Activated CD4-positive, alpha-beta T cell treated with anti-CD3 and anti-CD28 coated beads, Interleukin-2, amount 10 ng/mL, durations not matched to agents 7 days and 5 days (primary cell): ENCODE measurements at places on chromosomes 7 and 10.

DNA sequence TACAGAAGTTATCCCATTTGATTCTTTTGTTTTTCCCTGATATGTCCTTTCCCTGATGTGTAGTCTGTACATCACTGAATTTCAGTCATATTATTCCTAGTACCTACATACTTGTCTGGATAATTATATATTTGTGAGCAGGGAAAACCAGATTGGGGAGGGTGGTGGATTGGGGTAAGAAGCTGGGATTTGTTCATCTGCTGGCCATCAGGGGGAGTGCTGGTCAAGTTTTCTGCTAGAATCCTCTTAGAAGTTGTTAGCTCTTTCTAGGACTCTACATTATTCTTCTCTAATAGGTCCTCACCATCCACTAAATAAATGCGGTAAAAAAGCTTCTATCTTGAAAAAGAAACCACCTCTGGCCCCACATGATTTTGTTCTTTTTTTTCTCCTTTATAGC is 232.7 kb upstream of the TAC1 start:
- DNase-seq = peak; percentile 14

DNA sequence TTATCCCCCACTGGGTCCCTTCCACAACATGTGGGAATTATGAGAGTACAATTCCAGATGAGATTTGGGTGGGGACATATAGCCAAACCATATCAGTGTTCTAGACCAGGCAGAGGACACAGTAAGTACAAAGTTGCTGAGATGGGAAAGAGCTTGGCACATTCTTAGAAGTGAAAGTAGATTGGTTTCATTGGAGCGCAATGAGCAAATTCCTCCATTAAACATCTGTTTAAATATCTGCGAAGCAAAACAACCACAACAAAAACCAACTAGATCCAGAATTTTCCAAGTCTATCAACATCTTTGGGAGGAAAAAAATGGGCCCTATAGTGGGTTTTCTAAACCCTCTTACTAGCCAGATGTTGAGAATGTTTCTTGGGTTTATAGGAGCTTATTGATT is 80.0 kb upstream of the STEAP1B start:
- no peak for DNase-seq

GRCh38 chr10:119257899-119258419 is 50.6 kb downstream of the GRK5 start:
- DNase-seq = no peak

DNA sequence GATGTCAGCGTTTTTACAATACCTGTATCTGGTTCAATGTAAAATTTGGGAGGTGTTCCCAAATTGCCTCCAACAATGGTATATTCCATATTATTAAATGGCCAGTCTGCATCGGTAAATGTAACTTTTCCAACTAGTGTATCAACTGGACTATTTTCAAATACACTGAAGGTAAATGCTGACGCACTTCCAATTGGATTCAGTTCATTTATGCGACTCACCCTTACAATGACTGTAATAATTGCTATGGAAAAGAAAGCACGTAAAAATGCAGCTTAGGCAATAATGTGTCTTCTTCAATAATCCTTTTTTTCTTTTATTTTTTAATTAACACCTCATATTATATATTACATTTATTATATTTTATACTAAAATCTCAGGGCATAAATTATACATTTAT is 209.1 kb downstream of the HGF start:
- DNase-seq = no peak

- no peak for DNase-seq
These were observed 5.7 kb downstream of the C10orf67 start for GRCh38 chr10:23338886-23339285.

- DNase-seq = no peak
These were observed 32.5 kb upstream of the SEPTIN7 start for GRCh38 chr7:35768346-35768745.

DNA sequence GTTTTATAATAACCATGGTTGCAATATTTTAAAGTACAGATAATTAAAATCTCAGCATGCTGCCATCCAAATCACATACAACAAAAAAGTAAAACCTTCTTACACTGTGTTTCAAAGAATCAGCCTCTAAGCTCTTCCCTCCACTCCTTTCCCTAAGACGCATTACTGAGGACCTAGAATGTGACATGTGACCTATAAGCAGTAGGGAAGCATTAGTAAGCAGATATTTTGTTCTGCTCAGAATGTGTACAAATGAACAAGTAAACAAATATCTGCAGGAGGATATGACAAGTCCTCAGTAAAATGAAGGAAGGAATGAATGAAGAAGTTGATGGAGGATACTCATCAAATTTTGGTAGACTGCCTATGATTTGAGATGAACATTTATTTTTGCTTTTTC is 49.1 kb downstream of the RAB11FIP2 start:
- no peak for DNase-seq

GRCh38 chr10:97065128-97065527 is 120.6 kb downstream of the SLIT1 start:
- DNase-seq = no peak

GRCh38 chr7:151951672-151952338 is 4.4 kb upstream of the GALNTL5 start:
- no peak for DNase-seq

- no peak for DNase-seq
These were observed 341.5 kb upstream of the ZMIZ1 start for GRCh38 chr10:78727251-78727650.

GRCh38 chr10:124264711-124265390 is 153.9 kb downstream of the OAT start:
- DNase-seq = no peak

GRCh38 chr10:3837647-3838459 is 52.8 kb upstream of the KLF6 start:
- DNase-seq = no peak

DNA sequence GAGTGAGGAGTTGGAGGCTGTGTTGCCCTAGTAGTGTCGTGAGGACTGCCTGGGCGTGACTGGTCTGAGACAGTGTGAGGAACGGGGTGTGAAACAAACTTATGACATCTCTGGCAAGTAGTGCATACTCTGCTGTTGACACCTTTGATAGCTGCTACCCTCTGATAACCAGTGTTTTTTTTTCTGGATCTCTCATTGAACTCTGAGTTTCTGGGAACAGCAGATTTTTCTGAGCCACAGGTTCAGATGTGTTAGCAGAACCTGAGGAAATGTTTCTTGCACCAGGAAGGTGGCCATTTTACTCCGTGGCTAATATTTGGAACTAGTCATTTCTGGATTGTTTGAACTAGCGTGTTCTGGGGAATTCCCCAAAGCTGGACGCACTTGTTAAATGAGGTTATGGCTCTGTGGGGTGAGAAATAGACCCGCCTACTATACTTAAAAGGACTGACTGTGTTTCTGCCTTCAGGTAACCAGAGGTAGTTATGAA is 52.9 kb downstream of the AUTS2 start:
- DNase-seq = no peak

- no peak for DNase-seq
These were observed 22.7 kb downstream of the ELFN1 start for GRCh38 chr7:1692515-1693418.

DNA sequence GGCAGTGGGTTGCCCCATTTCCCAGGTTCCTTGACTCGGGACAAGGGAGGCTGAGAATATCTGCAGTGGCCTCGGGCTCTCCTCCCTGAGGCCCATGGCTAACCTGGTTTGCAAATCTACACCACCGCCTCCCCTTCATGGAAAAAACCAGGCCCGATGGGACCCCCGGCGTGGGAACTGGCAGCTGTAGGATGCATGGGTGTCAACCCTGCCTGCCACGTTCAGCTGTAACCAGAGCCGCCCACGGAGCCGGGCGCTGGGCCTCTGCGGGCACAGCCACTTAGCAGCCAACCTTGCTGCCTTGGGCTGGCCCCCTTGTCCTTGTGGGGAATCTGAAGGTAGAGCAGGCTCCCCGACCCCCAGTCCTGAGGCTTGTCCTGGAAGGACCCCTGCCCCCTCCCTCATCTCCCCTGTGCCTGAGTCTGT is 1.6 kb downstream of the PWWP2B start:
- DNase-seq = no peak

GRCh38 chr10:132098539-132099388 is 33.0 kb downstream of the JAKMIP3 start:
- DNase-seq = no peak

DNA sequence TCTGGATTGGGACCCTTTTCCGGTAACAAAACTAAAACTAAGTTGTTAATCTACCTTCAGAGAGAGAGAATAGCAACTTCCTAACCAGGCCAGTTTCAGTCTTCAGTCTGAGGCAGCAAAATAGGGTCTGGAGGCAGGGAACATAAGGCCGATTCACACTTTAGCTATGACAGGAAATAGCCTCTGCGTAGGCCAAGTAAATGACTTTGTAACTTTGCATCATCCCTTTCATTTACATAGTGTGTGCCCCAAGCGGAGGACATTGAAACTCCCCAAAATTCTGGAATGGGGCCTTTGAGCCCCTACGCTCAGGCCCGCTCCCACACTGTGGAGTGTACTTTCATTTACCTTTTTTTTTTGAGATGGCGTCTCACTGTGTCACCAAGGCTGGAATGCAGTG is 1.7 kb upstream of the UPP1 start:
- no peak for DNase-seq

GRCh38 chr10:14564268-14564744 is 210.4 kb downstream of the FAM107B start:
- DNase-seq = peak; percentile 34

DNA sequence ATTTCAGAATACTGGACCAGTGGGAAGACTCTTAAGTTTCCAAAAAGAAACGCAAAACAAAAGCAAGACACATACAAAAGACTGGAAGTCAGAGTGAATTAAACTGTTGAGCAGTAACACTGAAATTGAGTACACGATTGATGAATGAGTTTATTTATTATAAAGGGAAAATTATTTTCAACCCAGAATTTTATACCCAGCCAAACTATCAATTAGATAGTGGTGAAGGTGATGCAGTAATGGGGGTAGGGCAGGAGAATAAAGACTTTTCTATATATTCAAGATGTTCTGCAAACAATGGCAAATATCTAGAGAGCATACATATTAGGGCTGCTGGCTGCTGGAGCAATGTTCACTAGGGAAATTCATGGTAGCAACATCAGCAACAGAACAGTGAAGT is 143.7 kb upstream of the NPVF start:
- no peak for DNase-seq

DNA sequence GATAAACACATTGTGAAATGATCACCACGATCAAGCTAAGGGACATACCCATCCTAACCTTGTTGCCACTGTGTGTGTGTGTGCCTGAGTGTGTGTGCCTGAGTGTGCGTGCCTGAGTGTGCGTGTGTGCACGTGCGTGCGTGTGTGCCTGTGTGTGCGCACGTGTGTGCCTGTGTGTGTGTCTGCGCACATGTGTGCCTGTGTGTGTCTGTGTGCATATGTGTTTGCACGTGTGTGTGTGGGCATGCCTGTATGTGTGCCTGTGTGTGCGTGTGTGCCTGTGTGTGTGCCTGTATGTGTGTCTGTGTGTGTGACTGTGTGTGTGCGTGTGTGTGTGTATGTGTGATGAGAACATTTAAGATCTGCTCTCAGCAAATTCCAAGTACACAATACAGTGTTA is 244.1 kb upstream of the DPP6 start:
- no peak for DNase-seq

DNA sequence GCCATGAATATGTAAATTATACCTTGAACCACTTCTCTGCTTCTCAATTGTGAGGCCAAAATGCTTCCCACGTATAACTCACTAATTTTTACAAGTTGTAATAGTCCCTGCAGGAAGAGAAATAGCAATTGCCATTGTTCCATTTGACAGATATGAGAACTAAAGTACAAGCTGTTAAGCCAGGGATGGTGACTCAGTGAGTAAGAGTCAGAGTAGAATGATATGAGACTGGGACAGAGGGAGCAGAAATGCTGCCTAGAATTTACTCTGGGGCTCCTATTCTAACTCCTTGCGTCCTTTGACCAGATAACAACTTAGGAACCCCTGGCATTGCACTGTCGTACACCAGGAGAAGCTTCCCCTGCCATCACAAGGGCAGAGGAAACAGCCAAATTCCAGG is 45.1 kb upstream of the SEPTIN7 start:
- DNase-seq = no peak

DNA sequence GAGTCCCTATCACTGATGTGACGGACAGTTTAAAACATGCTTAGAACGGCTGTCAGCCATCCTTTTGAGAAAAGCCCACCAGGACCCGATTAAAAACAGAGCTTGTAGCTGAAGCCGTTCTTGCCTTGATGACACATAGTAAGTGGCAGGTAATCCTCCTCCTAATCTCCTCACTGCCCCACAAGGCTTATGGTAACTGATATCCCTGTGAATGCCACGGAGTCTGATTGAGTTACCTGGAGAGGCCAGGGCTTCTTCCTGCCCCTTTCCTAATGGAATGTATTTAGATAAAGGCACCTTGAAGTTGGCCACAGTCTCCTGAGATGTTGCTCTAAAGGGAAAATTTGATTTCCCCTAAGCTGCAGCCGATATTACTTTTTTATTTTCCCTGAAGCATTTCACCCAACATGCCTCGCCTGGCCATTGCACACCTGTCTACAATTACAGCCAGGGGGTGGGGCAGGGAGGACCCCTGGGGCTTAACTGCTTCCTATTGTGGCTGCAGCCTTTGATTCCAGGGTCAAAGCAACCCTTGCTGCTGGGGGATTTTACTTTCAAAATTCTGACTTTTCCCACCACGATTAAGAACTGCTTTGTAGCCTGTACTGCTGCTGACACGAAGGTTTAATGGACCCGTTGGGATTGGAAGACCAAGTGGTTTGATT is 169.0 kb upstream of the GPR26 start:
- DNase-seq = no peak

- DNase-seq = no peak
These were observed 551.8 kb downstream of the SORCS3 start for GRCh38 chr10:105192861-105193260.

DNA sequence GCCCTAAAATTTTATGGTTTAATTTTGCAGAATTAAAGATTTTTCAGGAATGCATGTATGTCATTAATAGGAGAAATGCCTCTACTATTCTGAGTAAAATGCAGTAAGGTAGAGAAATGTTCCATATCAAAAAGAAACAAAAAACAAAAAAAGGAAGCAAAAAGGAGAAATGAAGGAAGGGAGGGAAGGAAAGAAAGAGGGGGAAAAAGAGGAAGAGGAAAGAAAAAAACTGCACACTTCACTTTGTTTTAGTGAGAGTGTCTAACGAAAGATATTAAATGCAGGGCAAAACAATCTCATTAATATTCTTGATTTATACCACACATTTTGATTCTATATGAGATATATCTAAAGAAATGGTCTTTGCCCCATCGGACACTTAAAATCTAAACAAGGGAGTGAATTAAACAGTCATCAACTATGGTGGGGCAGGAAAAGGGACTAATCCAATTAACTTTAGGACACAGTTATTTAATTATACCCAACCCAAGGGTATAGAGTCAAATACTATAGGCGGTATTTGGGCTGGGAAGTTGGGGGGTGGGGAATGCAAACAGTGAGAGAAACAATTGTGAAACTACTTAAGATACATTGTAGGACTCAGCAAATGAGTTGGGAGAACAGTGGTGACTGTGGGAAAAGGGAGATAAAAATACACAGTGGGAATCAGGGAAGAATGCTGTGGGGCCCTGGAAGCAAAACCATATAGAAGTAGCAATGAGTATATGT is 27.0 kb downstream of the IMMP2L start:
- DNase-seq = no peak
